Upper lobe of left lung (tissue), 6 donors: ENCODE measurements at places on chromosomes 16 and 17. TPM values are rescaled to one million over a fixed set of nuclear protein-coding genes. Genes with fewer than 3 reads are reported as not detected.

GRCh38 chr17:28511858-28512461 lies 5.8 kb downstream of the FOXN1 start:
- DNase-seq = no peak

- DNase-seq = peak; percentile 85
Measured at GRCh38 chr16:28140788-28141618, 70.8 kb downstream of the XPO6 start.

Gene CHRNE
- not detected for total RNA-seq

Gene ARSG
- 16.8 TPM for total RNA-seq

GRCh38 chr17:1904273-1905182 lies 74.7 kb downstream of the RPA1 start:
- no peak for DNase-seq

Gene CRYBA1
- not detected for total RNA-seq

DNA sequence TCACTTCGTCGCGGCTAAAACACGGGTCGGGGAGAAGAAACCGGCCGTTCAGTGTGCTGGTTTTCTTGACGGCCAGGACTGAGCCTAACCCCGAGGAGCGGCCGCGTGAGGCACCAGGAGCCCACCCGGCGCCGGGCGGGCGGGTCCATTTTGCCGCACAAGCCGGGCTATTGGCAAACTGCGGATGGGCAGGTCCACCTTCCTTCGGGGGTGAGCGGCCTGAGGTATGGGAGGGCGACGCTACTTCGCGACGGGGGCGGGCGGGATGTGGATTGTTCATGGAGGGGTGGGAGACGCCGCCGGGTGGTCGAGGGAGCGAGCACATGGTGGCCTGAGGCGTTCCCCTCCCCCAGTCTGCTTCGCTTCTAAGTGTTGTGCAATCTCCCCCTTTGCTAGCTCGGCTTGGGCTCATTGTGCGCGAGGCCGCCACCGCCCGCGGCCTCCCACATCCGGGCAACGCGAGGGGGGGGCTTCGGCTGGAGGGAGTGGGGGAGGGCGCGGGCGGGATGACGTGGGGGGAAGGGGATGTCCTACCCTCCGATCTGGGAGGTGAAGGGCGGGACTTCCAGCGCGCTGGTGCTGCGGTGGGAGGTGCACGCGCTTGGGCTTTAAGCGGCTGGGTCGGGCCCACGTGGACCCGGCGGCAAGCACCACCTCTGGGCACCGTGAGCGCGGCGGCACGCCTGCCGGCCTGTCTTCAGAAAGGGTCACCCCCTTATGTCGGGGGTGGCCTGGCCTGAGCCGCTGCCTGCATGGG lies 5.9 kb upstream of the CD68 start:
- peak; percentile 96 for DNase-seq

Gene B4GALNT2
- 0.15 TPM for total RNA-seq

GRCh38 chr17:38800237-38800760 lies 943 bp upstream of the PIP4K2B start:
- no peak for DNase-seq

Gene YBX2
- 0.74 TPM for total RNA-seq

Gene HASPIN
- not detected for total RNA-seq

- DNase-seq = no peak
Measured at GRCh38 chr17:34024806-34025551, 230.1 kb upstream of the CCL2 start.

Gene PRR14
- 91.0 TPM for total RNA-seq

DNA sequence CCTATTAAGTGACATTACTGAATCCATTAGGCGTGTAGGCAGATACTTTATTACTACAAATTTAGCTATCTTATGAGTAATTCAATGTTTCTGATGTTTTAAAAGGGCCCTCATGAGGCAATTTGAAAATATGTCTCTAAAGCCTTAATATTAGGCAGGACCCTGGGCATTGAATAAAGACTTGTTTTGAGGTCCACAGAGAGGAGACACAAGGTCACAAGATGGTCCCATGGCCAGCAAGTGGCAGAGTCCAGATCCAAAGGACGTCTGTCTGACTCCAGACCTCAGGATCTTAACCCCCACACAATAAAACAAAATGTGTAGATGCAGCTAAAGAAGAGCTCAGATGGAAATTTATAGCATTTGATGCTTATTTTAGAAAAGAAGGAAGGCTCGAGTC lies 31.9 kb upstream of the HEATR6 start:
- DNase-seq = no peak

DNA sequence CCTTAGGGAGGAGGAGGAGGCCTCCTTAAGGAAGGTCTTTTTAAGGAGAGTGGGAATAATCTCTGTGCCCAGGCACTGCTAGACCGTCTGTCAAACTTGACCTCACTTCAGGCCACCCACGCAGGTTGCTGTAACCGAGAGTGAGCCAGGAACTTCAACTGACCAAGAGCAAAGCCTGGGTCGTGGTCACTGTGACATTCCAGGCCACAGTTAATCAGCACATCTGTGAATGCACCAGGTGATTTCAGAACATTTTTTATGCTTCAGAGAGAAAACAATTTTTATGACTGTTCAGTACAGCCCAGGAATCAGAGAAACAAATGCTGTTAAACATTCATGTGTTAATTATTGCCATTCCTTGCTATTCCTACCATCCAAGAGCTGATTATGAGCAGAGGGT lies 226.6 kb upstream of the ASIC2 start:
- DNase-seq = no peak

Gene CDH13
- 11.6 TPM for total RNA-seq

- DNase-seq = no peak
Measured at GRCh38 chr16:56275076-56275475, 83.8 kb downstream of the GNAO1 start.

GRCh38 chr17:62065611-62066468 lies 762 bp upstream of the MED13 start:
- peak; percentile 99 for DNase-seq

Gene SNRNP25
- total RNA-seq = 19.6 TPM

GRCh38 chr17:55435408-55435807 lies 13.8 kb upstream of the MMD start:
- DNase-seq = no peak

- DNase-seq = peak; percentile 54
Measured at GRCh38 chr17:68290268-68290954, 516 bp downstream of the SLC16A6 start.

Gene KRT33B
- not detected for total RNA-seq

DNA sequence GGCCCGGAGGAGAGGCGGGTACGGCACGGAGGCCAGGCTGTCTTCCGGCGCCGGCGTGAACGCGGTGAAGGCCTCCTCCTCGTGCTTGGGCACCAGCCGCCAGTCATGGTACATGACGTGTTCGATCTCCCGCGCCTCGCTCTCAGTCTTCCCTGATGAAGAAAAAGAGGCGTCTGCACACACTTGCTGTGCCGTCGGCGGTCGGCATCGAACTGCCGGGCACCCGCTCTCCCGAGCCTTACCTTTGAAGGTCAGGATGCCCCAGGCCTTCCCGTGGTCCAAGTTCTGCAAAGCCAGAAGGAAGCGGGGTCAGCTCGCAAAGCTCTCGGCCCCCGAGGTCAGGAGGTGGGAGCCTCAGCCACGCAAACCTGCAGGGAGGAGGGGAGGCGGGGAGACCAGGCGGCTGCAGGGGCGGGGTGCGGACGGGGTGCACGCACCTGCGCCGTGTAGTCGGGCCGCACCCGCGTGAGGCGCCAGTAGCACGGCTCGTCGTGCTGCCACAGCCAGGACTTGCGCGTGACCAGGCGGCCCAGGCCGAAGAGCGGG lies at the start of gene EME2:
TSS of gene EME2 (plus strand) at position 449 of the 546 bp plus-strand sequence. CDS start 418 bp downstream, outside the sequence.
- peak; percentile 75 for DNase-seq

- DNase-seq = no peak
Measured at GRCh38 chr16:57798953-57799599, 3.2 kb downstream of the KIFC3 start.

GRCh38 chr16:73614131-73614530 lies 566.2 kb upstream of the ZFHX3 start:
- DNase-seq = no peak

- no peak for DNase-seq
Measured at GRCh38 chr17:13576661-13577526, 24.8 kb downstream of the HS3ST3A1 start.

Gene PABPN1L
- 0.20 TPM for total RNA-seq

Gene SPNS1
- total RNA-seq = 71.3 TPM

Gene UNC45B
- 0.26 TPM for total RNA-seq

DNA sequence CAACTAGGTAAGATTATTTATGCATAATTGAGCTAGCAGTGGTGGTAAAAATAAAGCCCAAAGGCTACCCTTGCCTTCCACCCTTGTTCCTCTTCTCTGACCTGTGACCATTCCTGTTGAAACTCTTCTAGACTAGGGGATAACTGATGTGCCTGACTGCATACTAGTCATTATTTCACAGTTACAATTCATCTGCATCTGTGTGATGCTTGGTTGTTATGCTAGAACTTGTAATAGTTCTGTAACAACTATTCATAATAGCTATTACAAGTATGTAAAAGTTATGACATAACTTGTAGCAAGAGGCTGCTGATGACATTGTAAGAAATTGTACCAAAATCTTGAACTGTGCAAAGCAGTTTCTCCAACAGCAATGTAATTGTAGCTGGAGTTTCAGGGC lies 2.4 kb upstream of the VAC14 start:
- no peak for DNase-seq

- no peak for DNase-seq
Measured at GRCh38 chr17:16961792-16962191, 10.1 kb downstream of the TNFRSF13B start.

GRCh38 chr17:60127068-60128064 lies 22.4 kb upstream of the CA4 start:
- no peak for DNase-seq

Gene MFSD6L
- not detected for total RNA-seq

- DNase-seq = peak; percentile 87
Measured at GRCh38 chr17:43713494-43714162, 45.0 kb downstream of the SOST start.

DNA sequence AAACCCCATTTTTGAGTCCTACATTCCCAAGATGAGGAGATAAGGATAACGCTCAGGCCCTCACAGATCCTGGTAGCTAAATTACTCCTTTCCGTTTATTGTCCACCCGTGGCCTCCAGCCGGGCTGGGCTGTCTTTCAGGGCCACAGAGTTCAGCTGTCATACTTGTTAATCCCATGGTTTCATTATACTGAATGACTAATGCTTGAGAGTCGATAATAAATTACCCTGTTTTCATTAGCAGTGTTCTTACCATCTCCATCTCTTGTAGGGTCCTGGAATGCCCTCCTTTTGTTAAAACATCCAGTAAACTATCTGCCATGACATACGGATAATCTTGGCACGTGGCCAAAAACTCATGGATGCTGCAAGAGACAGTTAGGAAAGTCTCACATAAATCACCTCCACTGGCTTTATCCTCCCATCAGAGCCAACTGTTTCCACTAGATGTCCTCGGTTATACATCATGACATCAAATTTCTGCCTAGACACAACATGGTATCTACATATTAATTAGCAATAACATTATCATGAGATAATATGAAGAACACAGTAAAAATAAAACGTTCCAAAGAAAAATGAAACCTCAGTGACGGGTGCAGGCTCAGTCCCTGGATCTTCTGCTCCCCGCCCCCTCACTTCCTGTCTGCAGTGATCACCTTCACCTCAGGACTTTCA lies 45.3 kb downstream of the BRD7 start:
- DNase-seq = no peak

- DNase-seq = no peak
Measured at GRCh38 chr17:36726199-36726598, 124.8 kb downstream of the MRM1 start.

GRCh38 chr17:6184508-6184907 lies 114.3 kb downstream of the WSCD1 start:
- no peak for DNase-seq

DNA sequence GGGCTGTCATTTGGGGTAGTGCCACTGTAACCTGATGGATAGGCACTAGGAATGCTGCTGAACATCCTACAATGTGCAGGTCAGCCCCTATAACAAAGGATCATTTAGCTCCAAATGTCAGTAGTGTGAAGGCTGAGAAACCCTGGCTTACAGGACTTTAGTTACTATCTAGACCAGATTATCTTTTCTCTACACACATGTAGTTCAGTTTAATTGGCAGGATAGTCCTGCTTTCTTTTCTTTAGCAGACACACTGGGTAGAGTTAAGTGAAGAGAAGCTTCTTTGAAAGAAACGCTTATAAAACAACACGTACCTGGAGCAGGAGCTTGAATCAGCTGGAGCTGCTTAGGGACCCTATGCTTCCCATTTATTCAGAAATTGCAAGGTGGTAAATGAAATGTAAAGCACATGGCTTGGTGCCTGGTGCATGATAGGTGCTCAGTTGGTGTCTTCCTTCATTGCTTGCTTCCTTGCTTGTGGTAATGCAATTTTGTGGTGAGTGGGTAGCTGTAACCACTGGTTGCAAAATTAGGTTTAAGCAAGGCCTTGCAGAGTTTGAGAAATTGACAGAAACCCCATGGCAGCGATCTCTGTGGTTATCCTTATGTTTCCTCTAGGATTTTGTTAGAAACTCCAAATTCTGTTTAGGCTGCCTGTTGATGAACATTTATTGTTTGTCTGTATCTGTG lies 9.4 kb downstream of the METTL9 start:
- DNase-seq = no peak

GRCh38 chr17:20091174-20092029 lies 82.2 kb downstream of the SPECC1 start:
- DNase-seq = no peak

Gene CCDC200
- total RNA-seq = not detected

DNA sequence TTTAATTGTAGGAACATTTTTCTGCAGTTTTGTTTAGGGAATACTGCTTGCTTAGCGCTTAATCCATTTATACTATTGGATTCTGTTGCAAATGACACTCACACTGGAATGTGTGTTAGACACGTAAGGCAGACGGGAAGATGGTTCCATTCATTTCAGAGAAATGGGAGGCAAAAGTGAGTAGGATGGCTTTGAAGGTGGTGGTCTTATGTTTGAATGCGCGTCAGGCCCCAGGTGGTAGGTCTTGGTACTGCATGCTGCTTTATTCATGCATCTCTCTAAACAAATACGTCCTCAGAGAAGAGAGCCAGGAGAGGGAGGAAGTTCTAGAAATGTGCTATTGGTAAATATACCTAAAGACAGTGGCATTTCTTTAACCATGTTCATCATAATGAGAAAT lies 997.6 kb upstream of the RBFOX1 start:
- DNase-seq = no peak

- DNase-seq = no peak
Measured at GRCh38 chr16:65808790-65809189, 557.7 kb upstream of the CDH5 start.

GRCh38 chr17:15498107-15498506 lies 30.7 kb upstream of the CDRT4 start:
- no peak for DNase-seq

DNA sequence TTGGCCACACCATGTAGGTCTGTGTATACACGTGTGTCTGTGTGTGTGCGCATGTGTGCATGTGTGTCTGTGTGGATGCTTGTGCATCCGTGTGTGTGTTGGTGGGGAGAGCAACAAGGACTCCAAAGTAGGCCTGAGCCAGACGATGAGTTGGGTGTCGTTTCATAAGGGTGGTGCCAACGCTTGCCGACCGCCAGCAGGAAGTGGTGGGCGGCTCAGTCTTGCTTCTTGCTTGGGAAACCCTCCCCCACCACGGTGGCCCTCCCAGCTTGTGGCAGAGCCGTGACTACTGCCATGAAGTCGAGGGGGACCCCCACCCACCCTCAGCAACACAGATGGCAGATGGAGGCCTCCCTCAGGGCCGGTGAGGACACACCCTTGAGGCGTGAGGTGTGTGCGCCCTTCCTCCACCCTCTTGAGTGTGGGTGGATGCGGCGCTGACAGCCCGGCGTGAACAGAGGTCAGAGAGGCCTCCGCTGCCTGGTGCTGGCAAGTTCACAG lies 17.5 kb downstream of the SBK1 start:
- DNase-seq = peak; percentile 70

GRCh38 chr17:41972571-41973407 lies 6.2 kb downstream of the CNP start:
- no peak for DNase-seq
